H54 (cell line): ENCODE measurements at places on chromosomes 13 and 19.

- no peak for DNase-seq
Observed at GRCh38 chr19:42261763-42262162, 6.8 kb upstream of the ERF start.

GRCh38 chr13:22836475-22836874 is 344.3 kb upstream of the SGCG start:
- no peak for DNase-seq

DNA sequence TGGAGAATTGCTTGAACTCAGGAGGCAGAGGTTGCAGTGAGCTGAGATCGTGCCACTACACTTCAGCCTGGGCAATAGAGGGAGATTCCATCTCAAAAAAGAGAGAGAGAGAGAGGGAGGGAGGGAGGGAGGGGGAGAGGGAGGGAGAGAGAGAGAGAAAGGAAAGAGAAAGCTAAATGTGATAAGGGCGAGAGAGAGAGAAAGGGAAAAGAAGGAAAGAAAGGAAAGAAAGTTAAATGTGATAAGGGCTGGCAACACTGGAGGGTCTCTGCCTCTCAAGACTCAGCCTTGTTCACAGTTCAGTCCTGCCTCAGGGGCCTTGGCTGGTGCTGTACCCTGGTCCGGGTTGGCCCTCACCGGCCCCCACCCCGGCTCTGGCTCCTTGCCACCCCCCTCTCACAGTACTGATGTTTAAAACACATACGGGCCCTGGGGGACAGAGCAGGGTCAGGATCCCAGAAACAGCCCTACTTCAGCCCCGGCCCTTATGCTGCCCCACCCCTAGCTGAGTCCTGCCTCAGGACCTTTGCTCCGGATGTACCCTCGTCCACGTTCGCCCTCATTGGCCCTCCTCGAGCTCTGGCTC is 3.5 kb downstream of the MAP1S start:
- no peak for DNase-seq

- DNase-seq, result no peak
Observed at GRCh38 chr19:29326351-29326750, 113.4 kb upstream of the UQCRFS1 start.

DNA sequence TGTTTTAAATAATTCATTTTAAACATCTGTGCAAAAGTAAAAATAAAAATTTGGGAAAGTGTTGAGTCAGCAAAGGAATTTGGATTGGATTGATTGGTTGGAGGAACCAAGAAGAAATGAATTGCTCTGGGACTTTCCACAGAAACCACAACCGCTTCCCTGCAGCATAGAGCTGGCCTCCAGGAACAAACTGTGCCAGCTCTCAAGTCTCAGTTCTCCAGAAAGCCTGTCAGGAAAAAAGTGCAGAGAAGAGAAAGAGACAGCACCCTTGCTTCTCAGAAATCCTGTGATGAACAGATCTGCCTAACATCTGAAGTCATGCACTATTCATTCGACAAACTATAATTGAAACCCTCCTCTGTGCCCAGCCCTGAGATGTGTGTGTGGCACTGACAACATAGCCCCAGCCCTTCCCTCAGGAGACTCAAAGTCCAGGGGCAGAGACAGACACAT is 14.8 kb downstream of the LYPD3 start:
- no peak for DNase-seq

- DNase-seq, result no peak
Observed at GRCh38 chr13:111893607-111894443, 173.1 kb upstream of the SOX1 start.

- no peak for DNase-seq
Observed at GRCh38 chr13:51063909-51064308, 47.2 kb downstream of the C13orf42 start.
